ENCODE measurements at places on chromosomes 3 and 15. TPM values are rescaled to one million over a fixed set of nuclear protein-coding genes. Genes with fewer than 3 reads are reported as not detected.

Gene STRIT1
- not detected for total RNA-seq

Gene FSD2
- 0.52 TPM for total RNA-seq

Gene CYP11A1
- not detected for total RNA-seq

Gene CDHR4
- not detected for total RNA-seq

Gene DUT
- 80.9 TPM for total RNA-seq

Gene SH3BP5
- 12.2 TPM for total RNA-seq

Gene GOLGA8Q
- 0.52 TPM for total RNA-seq

Gene MESP1
- total RNA-seq: 0.75 TPM

Gene NRROS
- 0.59 TPM for total RNA-seq

Gene AEN
- total RNA-seq: 50.3 TPM

Gene QRICH1
- total RNA-seq: 57.4 TPM

Gene SYNPR
- total RNA-seq: not detected

Gene ZPLD1
- total RNA-seq: 0.59 TPM

Gene FANCD2OS
- not detected for total RNA-seq

Gene KBTBD12
- 0.05 TPM for total RNA-seq

Gene ITIH4
- 5.4 TPM for total RNA-seq

Gene TMEM202
- total RNA-seq: not detected

Gene ALPK3
- total RNA-seq: 190 TPM

Gene P2RY14
- total RNA-seq: not detected

Gene CRYBG3
- 8.8 TPM for total RNA-seq

Gene KLF15
- total RNA-seq: 1.2 TPM

Gene OIP5
- total RNA-seq: not detected

Gene KLHL6
- not detected for total RNA-seq

Gene ANKRD34C
- 0.05 TPM for total RNA-seq

Gene FILIP1L
- 10.8 TPM for total RNA-seq

Gene PYGO1
- total RNA-seq: 15.2 TPM

Gene STRA6
- total RNA-seq: not detected

Gene PARP15
- 0.08 TPM for total RNA-seq

Gene PIK3R4
- 29.0 TPM for total RNA-seq

Gene NPAP1
- not detected for total RNA-seq

Gene ITIH1
- not detected for total RNA-seq

Gene KCNMB3
- 1.9 TPM for total RNA-seq

Gene ZNF80
- not detected for total RNA-seq

Gene SGO1
- 0.05 TPM for total RNA-seq

Gene CYFIP1
- total RNA-seq: 92.8 TPM

Gene APOD
- total RNA-seq: 5.5 TPM

Gene FAH
- total RNA-seq: 15.6 TPM

Gene AHSG
- total RNA-seq: not detected

Gene PARP6
- total RNA-seq: 61.4 TPM

Gene BRK1
- total RNA-seq: 114 TPM

All from myocyte (in vitro differentiated cells).